NCI-H1105 (cell line): ENCODE measurements at places on chromosomes 4 and X.

GRCh38 chrX:136447968-136448367 is 39.8 kb upstream of the BRS3 start:
- no peak for DNase-seq

- DNase-seq: no peak
Observed at GRCh38 chrX:20237864-20238263, 28.8 kb downstream of the RPS6KA3 start.

- DNase-seq: peak; percentile 16
Observed at GRCh38 chrX:108537005-108537404, 97.4 kb downstream of the COL4A5 start.

DNA sequence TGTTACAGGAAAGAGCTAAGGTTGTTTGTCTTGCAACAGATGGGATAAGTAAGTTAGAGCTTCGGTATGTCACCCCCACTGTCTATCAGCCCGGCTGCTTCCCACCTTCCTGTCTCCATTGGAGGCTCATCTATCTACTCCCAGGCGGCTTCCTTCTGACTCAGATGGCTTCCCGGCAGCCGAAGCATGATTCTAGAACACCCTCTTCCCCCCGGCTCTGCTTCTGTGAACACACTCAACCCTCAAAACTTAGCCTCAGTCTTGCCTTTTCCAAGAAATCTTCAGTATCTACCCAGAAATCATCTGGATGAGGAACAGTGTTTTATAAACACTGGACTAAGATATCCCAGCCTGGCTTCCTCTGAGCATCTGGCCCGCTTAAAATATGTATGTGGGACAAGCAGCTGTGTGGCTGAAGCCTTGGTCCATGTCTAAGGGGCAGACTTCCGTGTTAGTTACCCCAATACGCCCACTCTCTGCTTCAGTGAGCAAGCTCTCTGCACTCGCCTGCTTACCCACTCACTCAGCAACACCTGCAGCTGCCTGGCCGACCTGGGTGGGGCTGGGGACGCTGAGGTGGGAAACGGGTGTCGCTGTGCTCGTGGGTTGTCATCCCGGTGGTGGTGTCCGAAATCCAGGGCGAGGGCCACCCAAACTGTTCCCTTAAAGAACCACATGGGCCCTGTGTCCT is 12.0 kb upstream of the SLC2A9 start:
- DNase-seq: no peak

DNA sequence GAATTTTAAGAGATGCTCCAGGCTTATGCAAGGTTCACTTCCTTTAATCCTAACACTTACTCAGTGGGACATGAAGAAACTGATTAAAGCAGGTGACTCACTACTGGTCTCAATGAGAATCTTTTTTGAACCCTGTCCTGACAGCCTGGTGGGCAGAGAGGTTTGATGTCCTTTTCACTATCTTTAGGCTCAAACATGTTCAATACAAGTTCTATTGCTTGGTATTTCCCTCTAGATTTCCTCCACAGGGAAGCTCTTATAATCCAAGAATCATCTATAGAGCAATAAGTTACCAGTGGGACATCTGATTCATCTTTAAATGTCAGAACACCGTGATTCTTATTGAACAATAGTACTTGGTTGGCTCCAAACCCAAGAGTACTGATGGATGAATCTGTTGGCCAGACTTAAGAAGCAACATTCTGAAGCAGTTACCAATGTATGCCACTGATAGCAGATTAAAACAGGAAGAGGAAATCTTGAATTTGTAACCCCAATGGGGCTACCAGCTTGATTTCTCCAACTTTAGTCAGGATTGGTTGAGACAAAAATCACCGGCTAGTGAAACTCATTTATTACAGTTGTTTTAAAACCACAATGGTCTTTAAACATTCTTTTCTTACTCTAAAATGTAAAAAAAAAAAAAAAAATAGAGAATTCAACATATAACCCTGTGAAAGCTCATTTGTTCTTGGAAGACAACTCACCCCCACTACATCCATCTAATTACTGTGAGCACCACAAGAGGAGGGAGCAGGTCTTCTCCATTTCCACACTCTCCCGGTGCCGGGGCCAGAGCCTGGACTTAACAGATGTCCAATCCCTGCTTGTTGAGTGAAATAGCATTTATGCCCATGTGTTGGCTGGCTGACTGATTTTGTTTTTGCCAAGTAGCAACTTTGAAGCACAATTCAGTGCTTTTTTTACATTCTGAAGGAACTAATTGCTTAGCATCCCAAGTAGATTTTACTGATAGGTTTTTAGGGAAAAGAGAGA is 43.3 kb downstream of the FGFBP1 start:
- no peak for DNase-seq

GRCh38 chr4:108901291-108901690 is 138.4 kb upstream of the ETNPPL start:
- no peak for DNase-seq

DNA sequence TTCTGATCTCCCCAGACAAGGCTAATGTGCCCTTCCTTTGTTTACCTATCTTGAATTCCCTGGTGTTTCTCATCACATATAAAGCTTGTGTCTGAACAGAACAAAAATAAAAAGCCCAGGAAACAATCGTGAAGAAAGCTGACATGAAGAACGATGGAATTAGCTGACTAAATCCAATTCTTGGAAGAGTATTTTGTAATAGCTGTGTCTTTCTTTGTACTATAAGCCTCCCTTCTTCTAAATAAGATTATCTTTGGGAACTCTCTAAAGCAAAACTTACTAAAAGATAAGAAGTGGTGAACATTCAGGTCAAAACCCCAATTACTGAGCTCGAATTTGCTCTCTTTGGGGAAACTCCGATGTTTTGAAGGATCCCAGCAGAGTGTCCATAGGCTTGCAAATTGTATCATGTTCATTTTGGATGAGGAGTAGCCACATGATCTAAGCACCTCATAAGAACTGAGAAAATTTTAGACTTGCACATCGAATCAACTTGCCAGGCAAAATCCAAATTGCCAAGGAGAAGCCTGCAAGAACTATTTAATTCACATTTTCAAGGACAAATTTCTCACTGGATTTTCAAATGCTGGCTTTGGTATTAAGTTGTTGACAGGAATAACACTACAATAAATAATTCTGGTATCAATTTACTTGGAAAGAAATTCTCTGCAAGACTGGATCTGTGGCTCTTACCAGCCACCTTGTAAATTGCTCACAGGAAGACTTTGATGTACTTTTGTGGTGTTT is 106.2 kb downstream of the LNX1 start:
- no peak for DNase-seq
